ENCODE measurements at places on chromosomes 11 and 22. TPM values are rescaled to one million over a fixed set of nuclear protein-coding genes. Genes with fewer than 3 reads are reported as not detected.

- no peak for DNase-seq
Measured at GRCh38 chr11:95641495-95641894, 148.1 kb downstream of the FAM76B start.

- DNase-seq = peak; percentile 53
Measured at GRCh38 chr11:64750361-64751054, 6.6 kb upstream of the RASGRP2 start.

- DNase-seq = no peak
Measured at GRCh38 chr11:116650052-116650451, 122.7 kb downstream of the BUD13 start.

NLRP14 gene
- not detected for total RNA-seq

IL17REL gene
- total RNA-seq = not detected

APIP gene
- 13.3 TPM for total RNA-seq
